ENCODE measurements at places on chromosomes 4 and X.
A peak's percentile ranks its signal among the peaks of the same experiment; 100 is the strongest.

- DNase-seq, result no peak
Observed at GRCh38 chr4:179145746-179146525, 1703.7 kb upstream of the AGA start.

DNA sequence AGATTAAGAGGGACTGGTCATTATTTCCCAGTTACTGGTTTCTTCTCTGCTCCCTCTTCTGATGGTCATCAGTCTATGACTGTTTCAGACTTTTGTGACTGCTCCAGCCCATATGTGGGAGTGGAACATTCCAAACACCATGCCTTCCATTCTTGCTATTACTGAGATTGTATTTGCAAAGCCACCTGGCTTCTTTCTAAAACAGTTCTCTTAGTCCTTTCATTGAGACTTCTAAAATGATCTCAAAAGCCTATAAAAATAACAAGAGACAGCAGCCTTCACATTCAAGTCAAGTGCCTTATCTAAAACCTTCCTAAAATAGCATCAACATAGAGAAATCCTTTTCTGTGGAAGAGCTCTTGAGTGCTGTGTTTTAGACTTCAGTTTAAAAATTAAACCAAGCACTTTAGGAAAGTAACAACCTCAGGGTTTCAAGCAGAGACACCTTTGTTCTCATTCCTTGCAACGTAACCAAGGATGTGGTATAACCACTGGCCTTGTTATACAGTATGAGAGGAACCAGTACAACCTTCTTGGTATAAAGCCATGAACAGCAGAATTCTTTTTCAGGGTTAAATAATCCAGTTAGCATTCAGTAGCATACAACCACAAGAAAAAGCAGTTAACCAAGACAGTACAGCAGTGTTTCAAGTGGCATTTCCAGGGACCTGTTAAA lies 97.1 kb downstream of the NFKB1 start:
- no peak for DNase-seq

DNA sequence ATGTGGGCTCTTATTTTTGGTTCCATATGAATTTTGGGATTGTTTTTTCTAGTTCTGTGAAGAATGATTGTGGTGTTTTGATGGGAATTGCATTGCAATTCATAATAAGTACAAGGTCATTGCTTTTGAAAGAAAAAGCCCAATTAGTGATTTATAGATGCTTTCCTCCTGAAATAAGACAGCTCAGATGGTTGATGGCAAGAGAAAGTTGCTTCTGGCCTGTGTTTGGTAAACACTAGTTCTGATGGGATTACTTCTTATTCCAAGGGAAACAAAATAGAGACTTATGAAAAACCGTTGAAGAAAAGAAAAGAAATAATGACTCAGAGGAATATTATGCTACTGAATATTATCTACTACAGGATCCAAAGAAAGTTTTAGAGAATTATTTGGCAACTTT lies 144.9 kb downstream of the SPANXA1 start:
- no peak for DNase-seq

DNA sequence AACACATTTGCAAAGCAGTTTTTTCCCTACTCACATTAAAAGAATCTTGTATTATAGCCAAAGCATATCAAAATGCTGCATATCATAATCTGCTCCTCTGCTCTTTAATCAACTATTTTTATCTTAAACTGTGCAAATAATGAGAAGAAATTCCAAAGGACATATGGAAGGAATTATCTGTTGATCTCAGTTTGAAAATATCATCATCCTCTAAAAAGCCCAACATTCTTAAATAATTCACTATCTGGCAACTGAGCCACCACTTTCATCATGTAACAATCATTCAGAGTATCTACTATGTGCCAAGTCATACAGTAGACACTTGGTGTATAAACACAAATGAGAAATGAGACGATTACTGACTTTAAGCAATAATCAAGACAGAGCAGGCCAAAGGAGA lies 63.0 kb downstream of the PRSS12 start:
- DNase-seq, result no peak

- no peak for DNase-seq
Observed at GRCh38 chrX:100381619-100382018, 28.5 kb downstream of the PCDH19 start.

GRCh38 chr4:171629182-171629581 lies 184.0 kb upstream of the GALNTL6 start:
- no peak for DNase-seq

DNA sequence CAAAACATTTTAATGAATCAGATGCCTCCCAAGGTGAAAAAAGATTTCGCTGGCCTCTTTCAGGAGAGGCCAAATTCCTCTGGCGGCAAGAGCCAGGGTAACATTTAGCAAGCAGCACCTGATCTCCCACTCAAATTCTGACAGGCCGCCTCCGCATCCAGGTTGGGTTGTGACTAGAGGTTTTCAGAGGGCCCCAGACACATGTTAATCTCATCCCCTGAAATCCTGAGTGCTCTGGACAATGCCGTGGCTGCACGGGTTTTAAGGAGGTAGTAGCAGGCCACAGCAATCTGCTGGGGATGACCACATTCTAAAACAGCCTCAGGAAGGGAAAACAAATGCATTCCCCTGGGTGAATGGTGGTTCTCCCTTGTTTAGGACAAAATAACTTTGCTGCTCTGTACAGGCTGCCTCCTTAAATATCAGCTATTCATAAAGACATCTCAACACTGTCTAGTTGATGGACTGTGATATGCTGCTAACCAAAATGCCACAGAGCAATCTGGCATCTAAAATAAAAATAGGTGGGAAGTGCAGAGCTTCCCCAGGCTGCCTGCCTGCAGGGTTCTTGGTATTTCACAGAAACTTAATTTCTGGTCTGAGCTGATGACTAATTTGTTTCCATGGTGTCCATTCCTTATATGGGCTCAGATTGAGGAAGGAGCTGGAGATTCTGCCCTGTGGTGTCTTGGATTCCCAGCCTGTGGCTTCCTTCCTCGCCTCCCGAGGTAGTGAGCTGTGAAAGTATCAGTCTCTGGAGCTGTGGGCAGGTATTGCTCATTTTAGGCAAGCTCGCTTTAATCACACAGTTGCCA lies 202.0 kb downstream of the DCLK2 start:
- no peak for DNase-seq

DNA sequence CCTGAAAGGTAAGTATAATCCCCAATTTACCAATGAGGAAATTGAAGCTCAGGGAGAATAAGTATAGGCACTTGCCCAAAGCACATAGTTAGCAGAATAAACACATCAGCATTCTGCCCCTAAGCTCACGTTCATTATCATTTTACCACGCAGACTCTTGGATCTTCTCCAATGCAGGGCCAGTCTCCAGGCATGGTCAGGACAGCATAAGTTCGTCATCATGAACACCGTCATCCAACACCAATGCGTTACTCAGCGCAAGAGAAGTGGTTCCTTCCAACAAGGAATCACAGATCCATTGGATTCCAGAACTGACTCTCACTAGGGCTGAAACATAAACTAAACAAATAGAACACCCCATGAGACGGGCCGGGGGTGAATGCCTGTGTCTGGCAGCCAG lies 86.5 kb upstream of the GPM6B start:
- no peak for DNase-seq

DNA sequence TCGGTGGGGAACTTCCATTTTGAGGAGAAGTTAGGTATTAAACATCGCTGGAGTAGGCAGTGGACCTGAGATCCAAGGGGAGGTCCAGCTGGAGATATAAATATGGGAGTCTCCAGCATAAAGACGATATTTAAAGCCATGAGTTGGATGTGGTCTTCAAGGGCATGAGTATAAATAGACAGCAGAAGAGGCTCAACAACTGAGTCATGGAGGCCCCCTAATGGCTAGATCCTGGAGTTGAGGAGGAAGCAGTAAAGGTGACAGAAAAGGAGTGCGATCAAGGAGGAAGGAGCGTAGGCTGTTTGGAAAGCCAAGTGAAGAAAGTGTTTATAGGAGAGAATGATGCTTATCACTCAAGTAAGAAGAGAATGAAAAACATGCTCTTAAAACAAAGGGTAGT lies 18.1 kb upstream of the APBB2 start:
- no peak for DNase-seq

DNA sequence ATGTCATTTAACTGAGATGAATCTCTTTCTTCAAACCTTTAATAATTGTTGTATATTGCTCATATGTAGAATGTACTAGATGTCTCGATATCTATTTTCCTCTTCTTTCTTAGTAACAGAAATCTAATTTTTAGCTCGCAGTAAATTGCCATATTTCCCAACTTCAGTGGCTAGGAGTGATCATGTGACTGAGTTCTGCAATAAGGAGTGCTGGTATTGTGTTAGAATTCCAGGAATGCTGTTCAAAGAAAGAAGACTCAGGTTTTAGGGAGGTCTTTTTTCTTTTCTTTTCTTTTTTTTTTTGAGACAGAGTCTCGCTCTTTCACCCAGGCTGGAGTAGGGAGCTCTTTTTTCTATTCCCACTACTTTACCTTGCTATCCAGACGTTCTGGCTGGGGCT lies 81.7 kb downstream of the SLC10A7 start:
- DNase-seq, result no peak

DNA sequence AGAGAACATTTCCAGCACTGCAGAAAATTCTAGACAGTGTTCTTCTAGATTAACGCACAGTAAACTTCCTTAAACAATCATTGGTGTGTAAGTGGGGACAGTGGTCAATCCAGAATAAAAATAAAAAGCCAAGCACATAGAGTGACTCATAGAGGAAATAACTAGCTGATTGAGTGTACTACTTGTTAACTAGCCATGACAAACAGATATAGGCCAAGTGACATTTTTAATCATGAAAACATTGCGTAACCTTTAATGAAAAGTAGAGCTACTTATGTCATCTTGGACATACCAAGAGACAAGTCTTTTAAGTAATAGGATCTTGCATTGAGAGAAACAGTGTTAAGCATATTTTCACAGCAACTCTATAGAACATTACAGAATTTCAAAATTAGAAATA lies 233.9 kb upstream of the MAB21L2 start:
- DNase-seq, result no peak

DNA sequence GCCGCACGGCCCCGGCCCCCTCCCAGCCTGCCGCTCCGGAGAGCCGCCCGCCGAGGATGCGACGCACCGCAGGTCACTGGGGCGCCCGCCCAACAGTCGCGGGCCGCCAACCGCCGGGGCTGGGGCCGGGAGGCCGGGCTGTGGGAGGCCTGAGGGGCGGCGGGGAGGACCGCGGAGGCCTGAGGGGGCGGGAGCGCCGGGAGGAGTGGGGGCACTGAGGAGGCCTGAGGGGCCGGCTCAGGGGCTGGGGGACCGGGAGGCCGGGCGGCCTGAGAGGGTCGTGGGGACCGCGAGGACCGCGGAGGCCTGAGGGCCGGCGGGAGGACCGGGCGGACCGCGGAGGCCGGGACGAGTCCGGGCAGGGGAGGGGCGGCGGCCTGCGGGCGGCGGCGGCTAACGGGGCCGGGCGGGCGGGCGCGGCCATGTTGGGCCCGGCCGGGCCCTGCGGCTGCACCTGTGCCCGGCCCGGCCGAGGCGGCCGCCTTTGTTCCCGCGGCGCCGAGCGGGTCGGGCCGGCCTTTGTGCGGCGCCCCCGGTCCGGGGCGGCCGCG lies 353 bp downstream of the NSD2 start:
- DNase-seq, result no peak

- DNase-seq, result no peak
Observed at GRCh38 chr4:27327421-27328181, 467.0 kb downstream of the STIM2 start.

DNA sequence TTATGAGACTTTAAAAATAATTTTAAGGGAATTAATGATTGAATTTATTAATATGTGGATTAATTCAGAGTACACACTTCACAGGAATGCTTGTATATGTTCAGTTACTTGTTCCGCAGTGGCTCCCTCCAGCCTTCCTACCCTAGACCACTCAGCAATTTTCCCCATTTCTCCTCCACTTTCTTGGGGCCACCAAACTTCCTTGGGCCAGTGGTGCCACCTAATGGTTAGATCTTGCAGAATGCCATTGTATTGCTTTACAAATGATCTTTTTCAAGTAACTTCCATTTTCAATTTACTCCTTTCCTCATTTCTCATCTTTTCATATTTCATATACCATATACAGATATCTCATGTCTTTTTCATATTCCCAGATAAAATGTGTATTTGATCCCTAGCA lies 3.6 kb upstream of the RNF175 start:
- no peak for DNase-seq

- DNase-seq, result peak; percentile 47
Observed at GRCh38 chrX:150361070-150361776, 1.9 kb upstream of the MAMLD1 start.

DNA sequence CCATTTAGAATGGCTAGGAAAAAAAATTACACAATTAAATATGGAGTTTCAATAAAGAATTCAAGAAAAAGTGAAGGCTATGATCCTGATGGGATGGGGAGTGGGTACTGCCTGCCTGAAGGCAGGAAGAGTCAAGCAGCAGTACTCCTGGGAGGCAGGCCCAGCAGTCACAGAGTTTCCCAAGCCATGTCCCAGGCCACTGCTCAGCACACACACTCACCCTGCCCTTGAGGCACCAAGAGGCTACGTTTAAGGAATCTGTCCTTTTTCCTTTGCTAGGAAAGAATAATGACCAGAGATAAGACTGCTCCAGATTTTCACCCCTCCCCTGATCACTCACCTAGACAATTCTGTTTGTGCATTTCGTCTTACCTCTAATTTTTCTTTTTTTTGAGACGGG lies 30.2 kb downstream of the MAP7D3 start:
- no peak for DNase-seq

GRCh38 chr4:55181010-55182005 lies 55.9 kb upstream of the KDR start:
- DNase-seq, result no peak

DNA sequence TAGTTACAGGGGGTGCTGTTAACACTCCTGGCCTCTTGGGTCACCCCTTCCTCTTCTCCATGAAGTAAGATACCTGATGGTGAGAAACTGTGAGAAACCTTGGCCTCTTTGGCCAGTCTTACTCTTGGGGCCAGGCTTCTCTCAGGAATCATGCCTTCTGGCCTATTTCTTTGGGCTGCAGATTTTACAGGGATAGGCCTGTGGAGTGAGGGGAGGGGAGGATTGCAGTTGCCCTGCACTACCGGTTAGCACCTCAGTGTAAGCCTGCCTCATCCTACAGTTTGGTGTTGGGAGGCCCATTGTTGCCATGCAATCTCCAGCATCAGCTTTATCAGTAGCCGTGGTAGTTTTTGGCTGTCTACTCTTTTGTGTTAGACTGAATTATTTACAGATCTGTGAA lies 7.6 kb upstream of the PGRMC2 start:
- no peak for DNase-seq

GRCh38 chr4:47195706-47196105 lies 164.3 kb downstream of the GABRB1 start:
- DNase-seq, result no peak
